DMS53 (cell line): ENCODE measurements at places on chromosomes 2 and 18.

- DNase-seq = peak; percentile 9
Measured at GRCh38 chr2:6071519-6071918, 379.3 kb downstream of the SOX11 start.

DNA sequence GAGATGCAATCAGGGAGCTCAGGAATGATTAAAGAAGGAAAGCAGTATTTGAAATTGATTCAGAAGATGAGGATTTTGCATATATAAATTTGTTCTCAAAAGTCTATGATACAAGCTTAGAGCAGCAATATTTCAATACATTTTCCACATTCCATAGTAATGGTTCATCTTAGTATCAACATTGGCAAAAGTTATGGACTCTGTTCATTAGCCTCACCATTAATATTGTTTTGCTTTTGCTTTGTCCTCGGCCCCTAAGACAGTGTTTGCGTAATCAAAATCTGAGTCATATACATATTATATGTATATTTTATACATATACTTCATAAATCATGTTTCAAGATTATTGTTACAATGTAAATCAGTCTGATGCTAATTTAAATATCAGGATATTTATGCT lies 176.6 kb downstream of the CNTNAP5 start:
- DNase-seq = no peak

DNA sequence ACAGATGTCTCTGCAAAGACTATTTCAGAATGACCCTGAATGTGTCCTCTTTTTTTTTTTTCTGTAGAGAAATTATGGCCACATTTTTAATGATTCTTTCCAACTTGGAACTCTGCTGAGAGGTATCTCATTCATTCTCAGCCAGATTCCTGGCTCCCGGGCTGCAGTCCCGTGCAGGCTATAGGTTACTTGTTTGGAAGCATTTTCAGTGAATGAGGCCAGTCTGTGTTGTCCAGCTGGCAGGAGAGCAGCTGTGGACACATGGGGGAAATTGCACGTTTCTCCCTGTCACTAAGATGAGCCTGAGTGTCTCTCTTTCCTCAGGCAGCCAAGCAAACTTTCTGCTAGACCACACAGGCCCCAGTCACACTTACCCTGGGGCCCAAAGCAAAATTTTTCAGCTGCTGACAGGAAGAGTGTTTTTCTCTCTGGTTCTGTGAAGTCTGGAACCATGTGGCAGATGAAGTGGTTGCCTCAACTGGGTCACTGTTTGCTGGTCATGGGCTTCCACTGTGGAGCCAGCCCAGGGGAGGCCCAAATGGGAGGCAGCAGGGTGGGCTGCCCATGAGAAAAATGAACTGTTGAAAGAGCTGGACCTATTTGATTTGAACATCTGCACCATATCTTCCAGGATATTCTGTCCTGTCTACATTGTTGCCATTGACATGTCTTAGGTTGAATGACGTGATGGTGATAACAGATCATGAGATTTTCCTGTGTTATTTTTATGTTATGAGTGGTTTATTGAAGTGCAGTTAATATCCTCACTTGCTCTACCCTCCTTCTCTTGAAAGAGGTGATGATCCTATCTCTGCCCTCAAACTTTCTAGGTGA lies 431.2 kb downstream of the LPIN1 start:
- peak; percentile 26 for DNase-seq

DNA sequence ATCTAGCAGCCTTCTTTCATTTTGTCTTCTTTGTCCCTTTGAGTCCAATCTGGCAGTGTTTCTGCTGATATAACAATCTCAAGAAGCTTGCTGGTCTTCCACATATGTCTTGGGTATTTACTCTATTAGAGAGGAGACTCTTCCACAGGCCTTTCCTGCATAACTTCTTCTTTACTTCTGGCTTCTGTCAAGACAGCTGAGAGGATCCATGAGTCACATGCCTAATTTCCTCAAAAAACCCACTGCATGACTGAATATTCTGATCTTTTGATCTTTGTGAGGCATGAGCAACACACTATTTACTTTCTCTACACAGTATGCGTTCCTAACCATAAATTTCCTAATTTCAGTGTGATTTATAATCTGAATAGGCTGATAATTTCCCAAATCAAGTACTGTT lies 5.1 kb upstream of the DCC start:
- peak; percentile 13 for DNase-seq

- DNase-seq = no peak
Measured at GRCh38 chr2:60840880-60841279, 40.5 kb upstream of the REL start.

- no peak for DNase-seq
Measured at GRCh38 chr18:77111951-77112746, 20.4 kb downstream of the MBP start.

DNA sequence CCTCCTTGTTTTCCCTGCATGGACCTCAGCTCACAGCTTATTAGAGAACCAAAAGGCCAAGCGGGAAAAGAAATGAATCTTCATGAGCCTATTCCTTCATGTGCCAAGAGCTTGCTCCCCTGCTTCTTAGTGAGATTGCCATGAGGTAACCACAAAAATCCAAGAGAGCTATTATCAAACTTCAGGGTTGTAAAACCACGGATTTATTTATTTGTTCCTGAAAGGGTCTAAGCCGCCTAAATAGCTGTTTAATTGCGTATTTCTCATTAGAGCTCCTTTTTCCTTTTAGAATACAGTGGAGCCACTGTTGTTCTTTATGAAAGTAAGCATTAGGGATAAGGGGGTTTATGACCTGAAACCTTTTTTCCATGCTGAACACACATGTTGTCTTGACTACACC lies 58.0 kb downstream of the SRD5A2 start:
- DNase-seq = no peak

DNA sequence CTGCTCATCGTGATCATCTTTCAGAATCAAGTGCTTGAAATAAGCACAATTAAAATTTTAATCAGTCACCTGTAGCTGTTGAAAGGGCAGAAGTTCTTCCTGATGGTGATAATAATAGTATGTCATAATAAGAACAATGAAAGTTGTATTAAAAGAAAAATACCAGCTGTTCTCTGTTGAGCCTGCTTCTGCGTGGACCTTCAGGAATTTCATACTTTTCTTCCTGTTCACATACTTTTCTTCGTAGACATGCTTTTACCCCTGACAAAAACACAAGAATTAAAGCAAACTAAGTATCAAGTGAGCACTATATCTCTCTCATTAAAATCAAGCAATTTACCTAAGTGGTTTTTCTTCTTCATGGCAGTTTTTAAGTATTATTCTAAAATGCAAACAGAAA lies 79.2 kb downstream of the BARD1 start:
- no peak for DNase-seq

DNA sequence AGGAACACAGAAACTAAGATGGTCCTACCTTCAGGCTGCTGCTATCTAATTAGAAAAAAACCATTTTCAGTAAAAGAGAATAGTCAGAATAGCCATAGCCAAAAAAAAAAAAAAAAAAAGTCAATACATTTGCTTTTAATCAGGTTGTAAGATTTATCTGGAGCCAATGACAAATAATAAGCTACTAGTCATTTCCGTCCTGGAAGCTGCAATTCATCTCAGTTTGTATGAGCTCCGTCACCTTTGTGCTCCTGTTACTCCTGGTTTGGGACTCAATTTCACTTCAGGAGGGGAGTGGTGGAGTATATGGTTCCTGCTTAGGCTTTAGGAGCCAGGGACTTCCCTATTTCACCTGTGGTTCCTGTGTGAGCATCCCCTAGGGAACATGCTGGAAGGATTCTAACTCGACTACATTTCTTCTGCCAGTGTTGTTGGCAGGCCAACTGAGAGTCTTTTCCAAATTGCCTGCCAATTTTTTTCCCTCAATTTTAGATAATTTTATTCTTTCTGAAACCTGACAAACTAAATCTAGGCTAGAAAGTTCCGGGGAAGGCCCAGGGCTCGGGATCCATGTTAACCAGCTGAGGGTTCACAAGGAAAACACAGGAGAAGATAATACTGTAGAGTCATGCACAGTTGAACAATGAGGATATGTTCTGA lies 481.8 kb downstream of the DLGAP1 start:
- no peak for DNase-seq

GRCh38 chr2:201228271-201228911 lies 31.9 kb upstream of the CASP8 start:
- peak; percentile 10 for DNase-seq

DNA sequence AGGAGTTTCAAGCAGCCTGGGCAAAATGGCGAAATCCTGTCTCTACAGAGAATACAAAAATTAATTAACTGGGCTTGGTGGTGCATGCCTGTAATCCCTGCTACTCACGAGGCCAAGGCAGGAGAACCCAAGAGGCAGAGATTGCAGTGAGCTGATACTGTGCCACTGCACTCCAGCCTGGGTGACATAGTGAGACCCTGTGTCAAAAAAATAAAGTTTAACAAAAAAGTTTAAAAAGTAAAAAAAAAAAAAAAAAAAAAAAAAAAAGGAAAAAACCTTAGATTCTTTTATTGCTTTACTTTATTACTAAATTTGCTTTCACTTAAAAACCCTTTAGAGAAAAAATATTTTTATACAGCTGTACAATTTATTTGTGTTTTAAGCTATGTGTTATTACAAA lies 10.7 kb downstream of the CREB1 start:
- no peak for DNase-seq

- DNase-seq = no peak
Measured at GRCh38 chr18:12593866-12594265, 64.0 kb downstream of the SPIRE1 start.

- no peak for DNase-seq
Measured at GRCh38 chr2:215636816-215637215, 200.9 kb upstream of the FN1 start.

- DNase-seq = no peak
Measured at GRCh38 chr2:80126596-80127189, 177.9 kb downstream of the LRRTM1 start.

DNA sequence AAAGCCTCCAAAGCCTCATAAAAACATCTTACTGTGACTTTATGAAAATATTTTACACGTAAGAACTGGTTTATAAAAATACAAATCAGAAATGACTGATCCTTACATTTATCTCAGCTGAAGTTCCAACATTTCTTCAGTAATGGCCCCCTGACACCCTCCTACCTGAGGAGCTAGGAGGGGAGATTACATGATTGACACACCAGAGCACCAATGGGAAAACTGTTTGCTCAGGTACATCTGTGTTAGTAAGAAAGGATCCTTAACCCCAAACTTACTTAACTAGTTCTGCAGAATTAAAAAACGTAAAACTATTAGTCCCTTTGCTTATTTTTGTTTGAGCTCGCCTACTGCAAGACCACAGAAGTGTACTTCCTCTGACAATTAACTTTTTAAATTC lies 27.0 kb downstream of the ENOSF1 start:
- peak; percentile 39 for DNase-seq

DNA sequence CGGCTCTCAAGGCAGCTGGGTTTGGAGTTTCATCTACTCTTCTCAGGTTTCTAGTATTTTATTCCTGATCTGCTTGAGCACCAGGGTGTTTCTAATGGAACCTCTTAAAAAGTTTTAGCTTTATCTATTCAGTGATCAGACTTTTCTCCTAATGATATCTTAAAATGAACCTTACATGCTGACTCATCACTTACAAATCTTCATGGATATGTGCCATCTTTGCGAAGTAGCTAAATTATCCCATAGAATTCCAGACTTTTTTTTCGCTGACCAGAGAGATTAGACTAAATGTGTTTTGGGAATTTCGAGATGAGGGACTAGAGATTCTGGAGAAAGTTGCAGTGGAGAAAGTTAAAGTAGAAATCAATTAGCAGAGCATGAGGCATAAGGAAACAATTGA lies 401.0 kb downstream of the GRB14 start:
- DNase-seq = no peak

GRCh38 chr18:46623541-46623940 lies 33.5 kb downstream of the LOXHD1 start:
- no peak for DNase-seq

GRCh38 chr2:212843409-212844199 lies 305.0 kb upstream of the ERBB4 start:
- DNase-seq = peak; percentile 6

- DNase-seq = no peak
Measured at GRCh38 chr2:169018390-169018789, 12.7 kb downstream of the ABCB11 start.

- no peak for DNase-seq
Measured at GRCh38 chr2:231861288-231861931, 64.8 kb downstream of the NPPC start.

DNA sequence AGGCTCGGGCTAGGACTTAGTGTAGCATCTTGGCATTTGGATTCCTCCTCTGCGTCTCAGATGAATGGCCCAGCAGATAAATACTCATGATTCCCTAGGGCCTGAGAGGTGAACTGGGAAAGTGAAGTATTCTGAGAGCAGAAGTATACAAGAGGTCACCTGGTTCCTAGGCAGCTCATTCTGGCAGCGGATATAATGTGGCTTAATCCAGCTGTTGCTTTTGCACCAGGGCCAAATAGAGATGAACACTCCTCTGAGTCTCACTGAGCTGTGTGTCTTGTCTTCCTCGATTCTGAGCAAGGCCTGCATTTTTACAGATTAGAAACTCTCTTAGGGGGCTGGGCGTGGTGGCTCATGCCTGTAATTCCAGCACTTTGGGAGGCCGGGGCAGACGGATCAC lies 196.1 kb downstream of the SLC4A3 start:
- no peak for DNase-seq

- DNase-seq = no peak
Measured at GRCh38 chr2:45814488-45814887, 163.0 kb downstream of the PRKCE start.

GRCh38 chr2:234111523-234111922 lies 61.0 kb downstream of the SPP2 start:
- DNase-seq = peak; percentile 39

DNA sequence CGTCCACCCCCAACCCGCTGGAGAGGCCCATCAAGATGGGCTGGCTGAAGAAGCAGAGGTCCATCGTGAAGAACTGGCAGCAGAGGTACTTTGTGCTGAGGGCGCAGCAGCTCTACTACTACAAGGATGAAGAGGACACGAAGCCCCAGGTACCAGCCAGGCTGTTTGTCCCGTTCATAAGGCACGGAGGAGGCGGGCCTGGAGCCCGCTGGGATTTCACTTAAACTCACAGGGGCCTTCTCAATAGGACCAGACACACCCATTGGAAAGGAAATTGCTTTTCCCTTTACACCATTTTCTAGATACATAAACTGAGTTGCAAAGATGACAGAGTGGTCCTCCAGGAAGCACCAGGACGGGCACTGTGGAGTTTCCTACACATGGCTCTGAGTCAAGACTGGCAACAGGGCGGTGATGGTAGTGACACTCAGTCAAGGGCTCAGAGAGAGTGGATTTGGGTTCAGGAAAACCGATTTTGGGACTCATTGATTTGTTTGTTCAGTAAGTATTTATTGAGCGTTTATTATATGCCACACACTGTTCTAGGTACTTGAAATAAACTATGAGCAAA lies 40.7 kb downstream of the ARHGAP25 start:
- DNase-seq = no peak

- DNase-seq = no peak
Measured at GRCh38 chr2:201275069-201275468, 14.7 kb downstream of the CASP8 start.

DNA sequence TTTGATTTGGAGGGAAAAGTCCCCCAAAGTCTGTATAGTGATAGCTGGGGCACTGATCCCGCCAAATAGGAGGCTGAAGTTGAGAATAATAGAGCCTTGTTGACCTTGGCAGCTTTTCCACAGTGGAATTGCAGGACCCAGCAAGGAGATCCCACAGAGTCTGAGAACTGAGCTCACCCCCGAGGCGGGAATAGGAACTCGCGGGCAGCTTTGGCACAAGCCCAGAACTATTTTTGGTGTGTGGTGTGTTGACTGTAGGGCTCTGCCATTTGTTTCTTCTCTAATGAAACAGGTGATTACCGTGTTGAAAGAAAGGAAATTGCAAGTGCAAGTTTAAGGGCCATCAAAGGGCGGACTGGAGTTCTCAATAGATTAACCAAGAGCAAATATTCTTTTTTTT lies 34.0 kb downstream of the SH3RF3 start:
- DNase-seq = peak; percentile 83
